NCI-H460 (cell line): ENCODE measurements at places on chromosomes 2 and 18.

DNA sequence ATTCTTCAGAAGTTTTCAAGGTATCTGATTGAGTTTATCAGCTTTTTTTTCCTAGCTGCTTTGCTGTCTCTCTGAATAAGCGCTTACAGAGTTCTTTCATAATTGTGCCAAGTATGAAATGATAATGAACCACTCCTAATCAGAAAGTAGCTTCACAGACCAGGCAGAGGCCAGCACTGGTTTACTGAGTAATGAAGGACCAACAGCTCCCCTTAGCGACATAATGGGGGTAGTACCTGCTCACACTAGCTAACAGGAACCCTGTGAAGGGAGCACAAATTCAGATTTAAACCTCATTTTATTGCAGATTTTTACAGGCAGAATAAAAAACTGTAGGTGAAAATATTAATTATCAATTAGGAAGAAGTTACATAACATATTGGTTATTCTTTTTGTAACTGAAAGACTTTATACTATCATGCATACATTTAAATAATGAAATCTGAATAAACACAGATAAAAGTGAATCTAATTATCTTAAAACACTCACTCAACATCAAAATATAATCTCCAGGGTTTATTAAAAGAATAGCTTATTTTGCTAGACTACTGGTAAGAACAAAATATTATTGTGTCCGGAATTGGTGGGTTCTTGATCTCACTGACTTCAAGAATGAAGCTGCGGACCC lies 53.7 kb upstream of the LRRC30 start:
- DNase-seq = peak; percentile 66

DNA sequence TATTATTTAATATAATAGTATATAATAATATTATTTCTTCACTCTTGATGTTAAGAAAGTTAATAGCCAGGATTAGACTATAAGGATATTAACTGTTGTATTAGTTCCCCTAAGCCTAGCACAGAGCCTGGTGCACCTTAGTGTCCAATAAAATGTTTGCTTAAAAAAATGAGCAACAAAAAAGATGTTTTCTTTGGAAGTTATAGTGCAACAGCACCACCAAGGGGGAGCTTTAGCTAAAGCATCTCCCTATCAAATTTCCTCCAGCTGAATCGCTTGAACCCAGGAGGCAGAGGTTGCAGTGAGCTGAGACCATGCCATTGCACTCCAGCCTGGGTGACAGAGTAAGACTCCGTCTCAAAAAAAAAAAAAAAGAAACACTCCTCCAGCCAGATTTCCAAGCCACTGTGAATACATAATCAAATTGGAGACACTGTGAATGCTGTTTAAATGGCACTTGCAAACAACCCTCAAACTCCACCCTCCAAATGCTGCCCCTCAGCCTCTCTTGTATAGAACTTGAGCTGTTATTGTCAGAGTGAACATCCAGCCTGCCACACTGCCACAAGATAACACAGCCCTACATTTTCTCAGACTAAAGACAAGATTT lies 221.9 kb downstream of the DYM start:
- DNase-seq = peak; percentile 5

DNA sequence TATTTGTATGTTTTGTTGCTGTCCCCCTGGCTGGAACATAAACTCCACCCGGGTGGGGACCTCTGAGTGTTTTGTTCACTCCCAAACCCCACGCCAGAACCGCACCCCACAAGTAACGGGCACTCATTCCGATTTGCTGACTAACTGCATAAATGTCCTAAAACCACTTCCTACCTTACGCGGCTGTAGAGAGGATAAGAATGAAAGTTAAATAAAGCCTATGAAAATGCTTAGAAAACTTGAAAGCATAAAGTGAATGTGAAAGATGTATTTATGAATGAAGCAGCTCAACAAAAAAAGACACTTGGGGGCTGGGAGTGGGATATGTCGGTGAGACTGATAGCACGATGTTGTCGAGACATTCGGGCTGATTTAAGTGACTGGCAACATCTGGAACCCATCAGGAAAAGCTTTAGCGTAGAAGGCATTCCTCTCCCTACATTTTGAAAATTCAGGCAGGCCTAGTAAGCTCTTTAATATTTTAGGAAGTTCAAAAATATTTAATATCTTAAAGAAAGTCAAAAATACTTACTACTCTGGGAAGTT lies 206.7 kb downstream of the SH3RF3 start:
- no peak for DNase-seq

DNA sequence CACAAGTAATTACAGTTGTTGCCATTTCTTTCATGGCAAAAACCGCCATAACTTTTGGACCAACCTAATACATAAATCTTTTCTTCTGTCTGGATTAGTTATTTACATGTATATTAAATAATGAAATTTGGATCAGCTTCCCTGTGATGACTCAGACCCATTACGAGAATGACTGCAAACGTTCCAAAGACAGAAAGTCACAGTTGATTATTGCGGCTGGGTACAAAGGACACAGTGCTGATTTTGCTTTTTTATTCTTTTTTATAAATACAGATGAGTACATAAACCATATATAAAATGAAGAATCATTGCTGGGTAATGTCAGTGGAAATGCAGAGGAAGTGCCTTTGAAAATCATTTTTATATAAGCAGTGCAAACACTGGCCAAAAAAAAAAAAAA lies 126.2 kb downstream of the TWIST2 start:
- DNase-seq = no peak

DNA sequence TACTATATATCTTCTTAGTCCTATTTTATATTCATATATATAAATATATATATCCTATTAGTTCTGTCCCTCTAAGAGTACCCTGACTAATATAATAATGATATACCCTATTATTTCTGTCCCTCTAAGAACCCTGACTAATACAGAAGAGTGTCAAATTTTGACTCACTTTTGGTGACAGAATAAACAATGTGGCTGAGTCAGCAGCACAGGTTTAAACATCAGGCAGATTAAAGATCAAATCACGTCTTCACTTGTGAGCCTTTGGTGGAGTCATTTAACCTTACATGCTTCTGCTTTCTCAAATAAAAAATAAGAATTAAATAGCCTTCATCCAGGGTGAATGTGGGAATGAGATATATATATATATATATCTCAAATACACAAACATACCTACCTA lies 615.9 kb upstream of the GCFC2 start:
- DNase-seq = no peak

DNA sequence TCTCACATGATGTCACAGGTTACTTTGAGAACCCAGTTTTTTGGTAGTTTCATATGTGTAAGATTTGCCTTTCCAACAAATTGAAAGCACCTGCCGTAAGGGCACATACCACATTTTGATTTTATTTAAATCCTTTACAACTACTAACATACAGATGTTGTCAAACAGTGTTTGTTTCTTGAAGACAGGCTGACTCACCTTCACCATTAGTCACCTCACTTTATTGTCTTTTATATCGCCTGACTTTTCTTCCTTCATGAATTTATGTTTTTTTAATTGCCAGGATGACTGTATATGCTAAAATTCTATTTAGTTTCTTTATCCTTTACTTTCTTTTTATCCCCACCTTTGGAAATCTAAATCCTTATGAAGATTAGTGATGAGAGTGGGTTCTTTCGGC lies 886.7 kb downstream of the SUCLG1 start:
- no peak for DNase-seq

GRCh38 chr2:66536997-66537396 lies 102.1 kb downstream of the MEIS1 start:
- no peak for DNase-seq

DNA sequence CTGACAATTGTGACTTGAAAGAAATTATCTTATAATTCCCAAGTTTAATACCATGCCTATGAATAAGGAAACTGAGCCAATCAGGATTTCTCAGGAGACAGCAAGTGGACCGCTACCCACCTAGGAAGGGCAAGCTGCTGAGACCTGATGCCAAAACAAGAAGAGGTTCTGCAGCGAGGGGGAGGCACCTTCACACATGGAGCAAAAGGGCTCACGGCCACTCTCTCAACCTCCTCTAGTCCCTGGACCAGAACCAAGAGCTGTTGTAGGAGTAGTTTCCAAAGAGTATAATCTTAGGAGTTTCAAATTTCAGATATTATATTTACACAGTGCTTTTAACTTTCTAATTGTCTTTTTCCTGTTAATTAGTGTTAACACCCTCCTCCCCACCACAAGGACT lies 154.7 kb upstream of the ETAA1 start:
- DNase-seq = no peak

- no peak for DNase-seq
Observed at GRCh38 chr2:9326975-9327374, 96.4 kb downstream of the ITGB1BP1 start.

GRCh38 chr2:112685271-112685884 lies 35.4 kb upstream of the NT5DC4 start:
- DNase-seq = no peak

- no peak for DNase-seq
Observed at GRCh38 chr2:74081030-74081762, 66.5 kb downstream of the BOLA3 start.

DNA sequence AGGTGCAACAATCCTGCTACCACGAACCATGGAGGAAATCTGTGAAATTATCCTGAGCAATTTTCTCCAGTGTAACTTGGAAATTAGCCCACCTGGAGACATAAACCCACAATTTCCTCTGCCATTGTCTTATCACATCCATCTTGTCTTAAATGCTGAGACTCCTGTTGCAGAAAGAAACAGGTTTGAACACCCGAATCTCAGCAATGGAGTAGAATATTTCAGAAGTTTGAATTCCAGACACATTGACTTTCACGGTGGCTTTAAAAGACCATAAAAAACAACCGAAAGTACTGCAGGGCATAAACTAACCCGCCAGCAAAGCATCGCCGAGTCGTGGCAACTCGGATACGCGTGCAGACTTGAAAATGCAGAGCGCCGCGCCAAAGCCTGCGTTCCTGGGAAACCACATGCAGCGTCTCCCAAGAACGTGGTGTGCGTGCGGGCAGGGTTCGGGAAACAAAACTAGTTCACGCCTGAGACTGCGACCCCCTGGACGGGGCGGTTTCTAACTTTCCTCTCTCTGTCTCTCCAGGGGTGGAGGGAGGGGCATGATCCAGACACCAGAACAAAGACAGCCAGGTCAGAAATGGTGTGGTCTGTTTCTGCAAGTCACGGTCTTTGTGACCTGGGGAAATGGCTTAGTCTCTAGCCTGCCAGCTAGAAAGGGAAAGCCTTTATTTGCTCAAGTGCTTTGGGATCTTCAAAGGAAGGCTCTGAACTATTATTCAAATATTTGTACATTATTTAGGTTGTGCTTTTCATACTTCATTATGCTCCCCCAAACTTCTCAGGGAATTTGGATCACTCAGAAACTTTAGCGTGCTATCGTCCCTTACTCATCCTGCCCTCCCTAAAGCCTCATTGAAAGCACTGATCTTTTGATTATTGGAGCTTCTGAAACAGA lies 26.9 kb upstream of the KCTD1 start:
- DNase-seq = peak; percentile 23

DNA sequence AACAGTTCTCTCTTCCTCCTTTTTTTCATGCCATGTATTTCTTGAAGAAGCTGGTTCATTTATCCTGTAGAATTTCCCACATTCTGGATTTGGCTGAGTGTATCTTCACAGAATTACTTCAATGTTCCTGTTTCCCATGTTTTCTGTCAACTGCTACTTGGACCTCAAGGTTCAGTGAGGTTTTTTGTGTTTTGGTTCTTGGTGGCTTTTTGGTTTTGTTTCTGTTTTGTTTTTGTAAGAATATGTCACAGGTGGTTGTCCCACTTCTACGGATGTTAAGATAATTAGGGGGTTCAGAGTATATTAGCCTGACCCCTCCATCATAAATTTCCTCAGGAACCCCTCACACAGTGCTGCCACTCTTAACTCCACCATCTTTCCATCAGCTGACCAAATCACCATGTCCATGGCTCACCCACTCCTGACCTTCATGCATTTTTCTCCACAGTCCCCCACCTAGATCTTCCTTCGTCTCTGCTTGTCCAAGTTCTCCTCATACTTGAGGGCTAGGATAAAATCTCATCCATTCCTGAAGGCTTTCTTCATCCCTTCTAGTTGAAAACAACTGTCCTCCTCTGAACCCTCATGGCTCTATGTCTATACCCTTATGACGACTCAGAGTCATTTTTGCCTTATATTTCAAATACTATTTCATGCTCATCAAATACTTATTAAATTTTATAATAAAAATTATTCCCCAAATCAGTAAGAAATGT lies 40.4 kb downstream of the PLEKHM3 start:
- no peak for DNase-seq

GRCh38 chr18:12944709-12945108 lies 3.1 kb upstream of the SEH1L start:
- no peak for DNase-seq
